ENCODE measurements at places on chromosomes 3 and 15.

- DNase-seq: peak; percentile 59
These were observed 53.9 kb downstream of the RLBP1 start for GRCh38 chr15:89167267-89168176.

DNA sequence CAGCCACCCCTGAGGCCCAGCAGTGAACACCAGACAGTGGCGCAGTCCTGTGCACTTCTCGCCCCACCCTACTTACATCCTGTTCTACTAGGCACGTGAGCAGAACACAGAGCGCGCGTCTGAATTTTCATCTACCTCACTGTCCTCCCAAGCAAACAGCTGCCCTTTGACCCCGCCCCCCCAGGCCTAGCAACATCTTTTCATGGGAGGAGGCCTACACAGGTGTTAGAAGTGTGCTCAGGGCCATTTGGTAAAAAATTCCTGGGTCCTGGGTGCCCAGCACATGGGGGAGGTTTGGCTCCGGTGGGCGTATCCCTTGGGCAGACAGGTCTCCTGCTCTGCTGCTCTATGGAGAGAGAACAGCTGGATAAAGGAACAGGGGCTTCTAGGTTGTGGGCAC lies 95.0 kb downstream of the MYLK start:
- no peak for DNase-seq

DNA sequence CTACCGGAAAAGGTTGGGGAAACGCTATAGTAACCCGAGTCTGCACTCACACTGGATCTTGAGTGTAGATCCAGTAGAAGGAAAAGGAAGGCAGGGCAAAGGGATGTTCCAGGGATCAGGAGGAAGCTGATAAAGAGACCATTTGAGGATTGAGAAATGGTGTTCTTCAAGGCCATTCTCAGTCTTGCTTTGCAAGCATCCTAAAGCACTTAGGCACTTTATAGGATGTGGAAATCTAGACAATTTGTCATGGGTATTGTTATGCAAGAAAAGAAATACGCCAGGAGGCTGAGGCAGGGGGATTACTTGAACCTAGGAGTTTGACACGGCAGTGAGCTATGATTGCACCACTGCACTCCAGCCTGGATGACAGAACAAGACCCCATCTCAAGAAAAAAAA lies 13.2 kb upstream of the SCAMP5 start:
- peak; percentile 77 for DNase-seq

GRCh38 chr3:136237103-136237502 lies 13.0 kb upstream of the PCCB start:
- no peak for DNase-seq

DNA sequence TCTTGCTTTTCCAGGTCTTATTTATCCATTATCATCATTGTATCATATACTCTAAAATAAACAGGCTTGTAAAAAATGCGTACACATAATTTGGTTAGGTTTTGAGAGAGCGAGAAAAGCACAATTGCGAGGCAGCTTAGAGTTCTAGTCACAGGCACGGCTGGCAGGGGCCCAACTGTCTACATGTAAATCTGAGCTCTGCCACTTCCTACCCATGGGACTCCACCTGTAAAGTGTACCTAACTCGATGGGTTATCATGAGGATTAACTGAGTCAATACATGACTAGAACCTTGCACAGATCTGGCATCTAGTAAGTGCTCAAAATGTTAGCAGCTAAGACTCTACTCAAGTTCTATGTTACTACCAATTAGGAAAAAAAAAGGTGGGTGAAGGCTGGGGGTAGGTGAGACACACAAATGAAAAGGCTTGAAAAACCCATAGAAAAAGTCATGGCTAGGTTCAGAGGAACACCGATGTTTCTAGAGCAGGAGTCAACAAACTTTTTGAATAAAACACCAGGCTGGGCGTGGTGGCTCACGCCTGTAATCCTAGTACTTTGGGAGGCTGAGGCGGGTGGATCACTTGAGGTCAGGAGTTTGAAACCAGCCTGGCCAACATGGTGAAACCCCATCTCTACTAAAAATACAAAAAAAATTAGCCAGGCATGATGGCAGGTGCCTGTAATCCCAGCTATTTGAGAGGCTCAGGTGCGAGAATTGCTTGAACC lies 36.2 kb downstream of the GLB1 start:
- no peak for DNase-seq

- DNase-seq: no peak
These were observed 400.7 kb downstream of the ROBO1 start for GRCh38 chr3:79367066-79367465.

DNA sequence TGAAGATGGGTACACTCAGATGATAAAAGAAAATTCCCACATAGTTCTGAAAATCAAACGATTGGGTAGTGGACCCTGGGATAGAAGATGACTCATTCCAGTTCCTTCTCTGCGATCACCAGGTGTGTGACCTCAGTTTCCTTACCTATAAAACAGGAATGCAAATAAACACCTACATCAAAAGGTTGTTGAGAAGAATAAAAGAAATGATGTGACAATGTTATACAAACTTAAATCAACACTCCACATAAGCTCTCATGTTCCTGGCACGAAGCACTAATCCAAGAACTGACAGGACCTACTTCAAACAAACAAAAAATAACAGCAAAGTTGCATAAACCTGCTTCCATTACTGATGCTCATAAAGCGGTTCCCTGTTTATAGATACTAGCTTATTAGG lies 69.2 kb downstream of the RORA start:
- DNase-seq: no peak

DNA sequence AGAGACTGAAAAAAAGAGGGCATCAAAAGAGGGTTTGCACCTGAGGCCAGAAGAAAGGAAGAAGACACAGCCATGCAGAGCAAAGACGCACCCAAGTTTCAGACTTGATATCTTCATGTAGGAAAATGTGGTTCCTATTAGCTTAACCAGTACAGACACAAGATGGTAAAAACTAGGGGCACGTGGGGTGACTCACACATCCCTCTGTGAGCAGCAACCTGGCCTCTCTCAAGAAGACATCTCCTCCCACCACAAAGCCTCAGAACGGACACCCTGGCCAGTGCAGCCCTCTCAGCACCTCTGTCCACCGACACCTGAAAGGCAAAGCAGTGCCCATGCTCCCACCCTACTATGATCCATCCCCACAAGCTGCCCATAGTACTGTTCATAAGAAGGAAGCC lies 33.3 kb downstream of the GLB1 start:
- no peak for DNase-seq

DNA sequence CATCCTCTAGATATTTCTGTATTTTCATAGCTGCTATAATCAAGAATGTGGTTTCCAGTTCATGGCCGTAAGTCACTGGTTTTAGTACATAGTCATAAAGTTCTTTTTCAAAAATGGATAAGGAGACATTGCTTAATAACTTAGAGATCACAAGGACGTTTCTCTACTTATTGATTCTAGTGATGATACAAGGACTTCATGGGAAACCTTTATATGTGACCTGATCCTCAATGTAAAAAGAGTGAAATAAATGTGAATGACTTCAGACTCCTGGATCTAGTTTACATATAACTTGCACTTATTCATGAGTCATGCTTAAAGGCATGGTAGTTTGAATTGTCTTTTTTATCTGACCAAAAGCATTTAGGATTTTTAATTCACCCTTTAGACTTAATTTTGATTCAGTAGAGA lies 35.2 kb downstream of the TSC22D2 start:
- DNase-seq: no peak
